ENCODE measurements at places on chromosomes 7 and 10.

GRCh38 chr10:66627156-66627555 is 298.7 kb upstream of the LRRTM3 start:
- no peak for DNase-seq

DNA sequence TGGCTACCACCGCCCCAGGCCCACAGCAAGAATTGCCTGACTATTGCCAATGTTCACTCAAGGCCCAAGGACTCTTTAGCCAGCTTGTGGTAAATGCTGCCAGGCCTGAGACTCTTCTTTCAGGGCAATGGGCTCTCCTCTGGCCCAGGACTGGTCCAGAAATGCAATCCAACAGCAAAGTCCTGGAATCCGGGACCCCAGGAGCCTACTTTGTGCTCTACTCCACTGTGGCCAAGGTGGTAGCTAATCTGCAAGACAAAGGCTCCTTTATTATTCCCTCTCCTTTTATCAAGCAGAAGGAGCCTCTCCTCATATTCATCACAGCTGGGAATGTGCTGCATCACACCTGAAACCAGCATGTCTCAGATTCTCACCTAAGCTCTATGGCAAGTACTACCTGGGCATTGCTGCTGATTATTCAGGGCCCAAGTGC is 107.6 kb upstream of the PRSS58 start:
- no peak for DNase-seq

DNA sequence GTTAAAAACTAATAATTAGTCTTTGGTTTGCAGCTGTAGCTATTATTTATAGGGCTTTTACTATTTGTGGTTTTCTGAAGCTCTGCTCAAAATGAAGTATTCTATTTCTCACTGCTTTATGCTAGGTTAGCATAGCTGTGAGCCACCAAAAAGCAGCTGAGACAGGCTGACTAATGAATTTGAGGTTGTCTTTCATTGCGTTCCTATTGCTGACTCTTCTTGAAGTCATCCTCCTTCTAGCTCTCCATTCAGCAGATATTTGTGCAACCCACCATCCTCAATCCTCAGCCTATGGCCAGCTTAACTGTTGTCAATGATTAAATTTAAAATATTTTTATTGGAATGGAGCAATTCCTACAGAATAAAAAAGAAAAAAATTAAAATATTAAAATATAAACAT is 2.1 kb upstream of the RALA start:
- DNase-seq, result no peak

- DNase-seq, result no peak
Measured at GRCh38 chr7:147611431-147611830, 979.1 kb upstream of the C7orf33 start.

DNA sequence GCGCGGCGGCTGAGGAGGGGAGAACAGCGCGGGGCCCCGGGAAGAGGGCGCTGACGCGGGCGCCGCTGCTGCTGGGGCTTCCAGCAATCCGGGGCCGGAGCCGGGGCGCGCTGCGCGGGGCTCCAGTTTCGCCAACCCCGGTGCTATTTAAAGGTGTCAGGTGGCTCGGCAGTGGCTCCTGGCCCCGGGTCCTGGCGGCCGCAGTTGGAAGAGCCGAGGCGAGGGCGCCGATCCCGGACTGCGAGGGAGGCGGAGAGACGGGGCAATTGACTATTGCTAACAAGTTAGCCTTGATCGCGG is 347 bp downstream of the LBX1 start:
- no peak for DNase-seq

DNA sequence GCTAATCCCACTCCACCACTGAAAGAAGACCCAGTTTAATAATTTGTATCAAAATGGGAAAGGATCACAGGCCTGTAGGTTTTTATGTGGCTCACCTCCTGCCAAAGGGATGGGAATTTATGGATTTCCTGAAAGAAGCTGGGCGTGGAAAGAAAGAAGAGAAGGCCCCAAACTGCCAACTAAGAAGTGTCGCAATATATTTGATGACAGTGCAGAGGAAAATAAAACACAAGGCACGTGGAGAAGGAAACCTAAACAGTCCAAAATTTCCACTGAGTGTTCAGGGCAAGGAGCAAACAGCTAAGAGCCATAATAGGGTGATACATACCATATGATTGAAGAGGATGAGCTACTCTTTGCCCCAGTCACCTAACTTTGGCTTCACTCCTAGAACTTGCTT is 667.2 kb downstream of the GATA3 start:
- DNase-seq, result no peak

DNA sequence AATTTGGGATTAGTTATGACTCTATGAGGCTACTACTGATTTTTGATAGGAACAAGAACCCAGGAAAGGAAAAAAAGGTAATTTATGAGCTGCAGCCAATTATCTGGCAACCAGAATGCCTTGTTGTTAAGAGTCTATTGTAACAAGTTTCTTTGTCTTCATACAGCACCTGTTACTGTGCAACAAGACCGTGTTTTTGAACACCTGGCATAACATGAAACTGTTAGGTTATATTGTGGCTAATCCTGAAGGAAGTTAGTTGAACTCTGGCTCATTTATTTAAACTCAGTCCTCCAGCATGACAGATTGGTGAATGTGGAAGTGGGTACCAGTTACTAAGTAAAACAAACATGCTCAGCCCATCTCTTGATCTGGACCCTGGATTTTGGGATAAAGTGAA is 33.0 kb downstream of the RALA start:
- no peak for DNase-seq

DNA sequence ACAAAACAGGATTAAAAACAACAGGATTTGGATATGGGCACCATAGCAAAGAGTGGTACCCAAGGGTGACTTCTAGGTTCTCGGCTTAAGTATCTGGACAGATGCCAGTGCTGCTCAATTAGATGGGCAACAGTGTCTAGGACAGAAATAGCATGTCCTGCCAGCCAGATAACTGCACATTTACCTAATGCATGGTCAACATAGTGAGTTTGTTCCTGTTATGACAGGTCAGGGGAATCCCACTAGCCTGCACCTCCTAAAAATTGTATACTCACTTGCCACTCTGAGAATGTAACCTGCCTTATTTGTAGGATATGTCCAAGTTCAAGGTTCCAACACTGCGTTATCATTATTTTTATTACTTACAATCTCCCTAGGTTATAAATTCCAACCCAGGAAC is 471.7 kb downstream of the GRM8 start:
- no peak for DNase-seq

DNA sequence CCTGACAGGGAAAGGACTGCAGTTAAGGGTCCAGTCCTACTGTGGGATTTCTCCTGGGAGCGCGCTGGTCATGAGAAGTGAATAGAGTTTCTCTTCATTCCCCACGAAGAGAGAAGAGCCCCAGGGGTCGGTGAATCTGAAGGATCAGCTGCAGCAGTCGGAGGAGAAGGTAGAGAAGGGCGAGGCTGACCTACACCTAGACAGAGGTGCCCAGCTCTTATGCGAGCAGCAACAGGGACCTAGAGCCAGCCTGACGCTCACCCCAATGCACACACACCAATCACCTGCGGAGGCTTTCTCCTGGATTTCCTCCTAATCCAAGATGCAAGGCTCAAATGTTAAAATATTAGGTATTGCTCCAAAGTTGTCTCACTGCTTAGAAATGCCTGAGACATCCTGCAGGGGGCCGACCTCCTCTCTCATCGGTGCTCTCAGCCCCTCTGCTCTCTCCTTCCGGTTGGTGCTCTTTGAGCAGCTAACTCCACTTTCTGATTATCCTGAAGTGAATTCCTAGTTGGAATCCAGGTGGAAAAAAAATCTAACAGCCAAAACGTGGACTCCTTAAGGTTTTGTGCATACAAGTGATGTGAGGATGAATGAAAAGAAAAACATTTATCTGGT is 176.4 kb downstream of the AHR start:
- DNase-seq, result no peak

- DNase-seq, result no peak
Measured at GRCh38 chr10:68047122-68047521, 28.0 kb downstream of the HERC4 start.

- no peak for DNase-seq
Measured at GRCh38 chr10:29465384-29465783, 169.4 kb downstream of the SVIL start.

DNA sequence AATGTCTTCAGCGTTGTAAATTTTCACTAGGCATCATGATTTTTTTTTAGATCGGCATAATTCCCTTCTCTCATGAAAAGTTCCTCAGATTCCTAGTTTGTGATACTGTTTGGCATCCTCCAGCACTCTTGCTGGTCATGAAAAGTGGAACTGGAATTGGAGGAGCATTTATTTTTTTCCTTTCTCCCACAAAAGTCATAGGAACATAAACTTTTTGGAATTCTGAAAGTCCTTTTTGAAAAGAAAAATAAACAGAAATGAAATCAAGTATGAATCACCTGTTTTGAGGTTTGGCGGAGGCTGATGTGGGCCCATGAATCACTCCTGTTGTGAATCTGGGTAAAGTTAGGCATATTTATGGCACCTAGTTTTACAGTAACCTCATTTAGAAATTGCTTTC is 17.7 kb downstream of the CACNB2 start:
- DNase-seq, result no peak

DNA sequence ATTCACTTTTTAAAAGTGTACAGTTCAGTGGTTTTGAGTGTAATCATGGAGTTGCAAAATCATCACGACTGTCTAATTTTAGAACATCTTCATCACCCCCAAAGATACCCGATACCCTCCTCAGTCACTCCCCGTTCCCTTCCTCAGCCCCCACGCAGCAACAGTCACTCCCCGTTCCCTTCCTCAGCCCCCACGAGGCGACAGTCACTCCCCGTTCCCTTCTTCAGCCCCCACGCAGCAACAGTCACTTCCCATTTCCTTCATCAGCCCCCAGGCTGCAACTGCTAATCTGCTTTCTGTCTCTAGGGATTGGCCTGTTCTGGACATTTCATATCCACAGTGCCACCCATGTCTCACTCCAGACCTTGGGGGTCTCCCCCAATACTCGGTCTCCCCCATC is 161.6 kb upstream of the PPP2R2D start:
- DNase-seq, result no peak

- no peak for DNase-seq
Measured at GRCh38 chr10:52464368-52465124, 150.5 kb downstream of the DKK1 start.

DNA sequence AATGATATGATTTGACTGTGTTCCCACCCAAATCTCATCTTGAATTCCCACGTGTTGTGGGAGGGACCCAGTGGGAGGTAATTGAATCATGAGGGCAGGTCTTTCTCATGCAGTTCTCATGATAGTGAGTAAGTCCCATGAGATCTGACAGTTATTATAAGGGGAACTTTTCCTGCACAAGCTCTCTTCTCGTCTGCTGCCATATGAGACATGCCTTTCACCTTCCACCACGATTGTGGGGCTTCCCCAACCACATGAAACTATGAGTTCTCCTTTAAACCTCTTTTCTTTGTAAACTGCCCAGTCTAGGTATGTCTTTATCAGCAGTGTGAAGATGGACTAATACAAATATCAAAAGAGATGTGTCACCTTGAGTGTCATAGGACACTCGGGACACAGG is 502.7 kb upstream of the PODXL start:
- no peak for DNase-seq

GRCh38 chr7:139648391-139648861 is 124.9 kb downstream of the CLEC2L start:
- no peak for DNase-seq

DNA sequence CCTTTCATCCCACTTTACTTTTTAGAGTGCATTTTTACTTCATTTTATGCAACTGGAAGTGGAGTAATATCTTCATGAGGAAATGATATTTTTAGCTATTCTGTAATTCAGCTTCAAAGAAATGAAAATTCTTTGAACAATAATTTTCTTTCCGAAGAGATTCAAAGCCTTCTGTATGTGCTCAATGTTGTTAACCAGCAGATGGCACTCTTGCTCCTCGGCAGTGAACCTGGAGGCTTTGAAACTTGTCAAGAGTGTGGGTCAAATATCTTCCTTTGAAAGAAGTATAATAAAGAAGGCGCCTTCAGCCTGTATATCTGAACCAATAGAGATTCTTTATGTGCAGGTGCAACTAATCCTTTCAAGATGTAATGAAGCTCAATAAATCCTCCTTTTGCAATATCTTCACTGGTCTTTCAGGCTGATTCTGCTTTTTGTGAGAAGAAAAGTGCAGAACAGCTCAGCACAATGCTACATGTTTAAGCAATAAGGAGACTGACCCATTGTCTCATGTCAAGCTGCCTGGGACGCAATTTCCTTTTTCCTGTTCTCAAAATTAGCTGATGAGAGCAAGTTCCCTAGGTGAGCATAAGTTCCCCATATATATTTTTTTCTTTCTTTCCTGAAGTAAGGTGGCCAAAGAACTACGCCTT is 258.4 kb downstream of the SEMA3A start:
- DNase-seq, result no peak

DNA sequence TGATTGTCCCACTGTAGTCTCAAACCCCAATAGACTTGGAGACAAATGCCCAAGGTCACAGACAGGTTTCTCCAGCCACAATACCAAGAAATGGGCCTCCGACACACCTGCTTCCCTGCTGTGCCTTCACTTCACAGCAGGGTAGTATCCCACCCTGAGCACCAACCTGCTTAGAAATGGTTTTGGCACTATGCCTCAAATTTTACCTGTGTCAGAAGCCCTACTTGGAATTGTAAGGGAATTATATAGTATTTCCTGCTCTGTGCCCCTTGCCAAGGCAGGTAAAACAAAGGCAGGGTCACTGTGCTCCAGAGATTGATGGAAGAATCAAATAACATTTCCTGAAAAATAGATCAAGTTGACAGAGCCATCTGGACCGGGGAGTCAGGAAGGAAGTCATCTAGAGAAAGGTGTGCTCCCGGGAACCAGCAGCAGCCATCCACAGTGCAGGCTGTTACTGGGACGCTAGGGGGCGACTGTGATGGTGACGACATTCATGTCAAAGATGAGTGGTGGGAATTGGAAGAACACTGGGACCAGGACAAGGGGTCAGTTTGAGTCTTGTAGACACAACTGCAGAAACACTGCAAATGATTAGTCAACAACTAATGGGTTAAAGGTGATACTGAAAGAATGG is 117.8 kb upstream of the AKR1E2 start:
- no peak for DNase-seq

- DNase-seq, result no peak
Measured at GRCh38 chr7:38878694-38879457, 30.1 kb downstream of the VPS41 start.

- DNase-seq, result no peak
Measured at GRCh38 chr10:71049994-71050393, 161.6 kb upstream of the PCBD1 start.

GRCh38 chr10:69963835-69964710 is 88.6 kb upstream of the MACROH2A2 start:
- DNase-seq, result no peak

DNA sequence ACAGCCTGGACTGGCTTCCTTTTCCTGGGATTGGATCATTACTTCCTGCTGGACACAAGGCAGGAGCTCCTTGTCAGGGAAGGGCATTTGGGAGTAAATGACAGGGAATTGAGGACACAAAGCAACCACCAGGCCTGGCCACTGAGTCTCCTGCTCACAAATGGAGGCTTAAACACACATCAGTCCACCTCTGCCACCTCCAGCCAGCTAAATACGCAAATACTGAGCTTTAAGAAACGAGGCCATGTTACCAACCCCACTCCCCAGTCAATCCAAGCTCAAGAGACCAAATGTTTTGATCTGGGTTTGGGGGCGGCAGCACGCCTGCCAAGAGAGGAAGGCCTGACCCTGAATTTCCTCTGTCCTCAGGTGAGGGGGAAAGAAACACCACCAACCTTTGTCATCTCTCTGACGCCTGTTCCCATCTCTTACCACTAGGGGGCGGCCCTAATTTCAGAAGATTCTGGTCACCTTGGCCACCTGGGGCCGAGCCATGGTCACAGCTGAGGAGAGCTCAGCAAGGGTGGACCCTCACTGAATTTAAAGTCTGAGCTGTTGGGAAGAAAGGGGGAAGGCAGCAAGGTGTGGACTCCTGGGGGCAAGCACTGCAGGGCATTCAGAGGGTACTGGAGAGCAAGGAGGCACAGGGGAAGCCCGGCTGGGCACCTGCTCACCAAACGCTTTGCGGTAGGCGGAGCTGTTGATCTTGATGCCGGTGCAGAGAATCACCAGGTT is 16.5 kb downstream of the AIFM2 start:
- DNase-seq, result peak; percentile 38

Measured in activated T-helper 1 cell treated with anti-CD3 and anti-CD28 coated beads, Interleukin-2, amount 50 U/mL, for 16 hours (primary cell).